NCI-H1417 (cell line): ENCODE measurements at places on chromosomes 2 and 18.

- no peak for DNase-seq
Observed at GRCh38 chr2:42331569-42332284, 29.3 kb downstream of the COX7A2L start.

DNA sequence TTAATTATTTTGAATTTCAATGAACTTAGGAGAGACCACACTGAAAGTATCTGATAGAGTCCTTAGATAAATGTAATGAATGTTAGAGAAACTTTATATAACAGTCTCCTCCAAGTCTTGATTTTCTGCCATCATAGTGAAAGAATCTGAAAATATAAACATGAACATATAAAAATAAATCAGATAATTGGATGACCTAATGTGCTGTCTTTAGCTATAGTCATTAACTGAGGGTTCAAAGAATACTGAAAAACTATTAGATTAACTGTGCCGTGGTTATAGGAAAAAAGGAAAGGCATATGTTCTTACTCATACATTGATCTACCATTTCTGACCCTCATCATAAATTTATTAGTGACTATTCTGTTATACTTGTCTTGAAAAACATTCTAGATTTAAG is 47.0 kb upstream of the SPAG16 start:
- DNase-seq = no peak

DNA sequence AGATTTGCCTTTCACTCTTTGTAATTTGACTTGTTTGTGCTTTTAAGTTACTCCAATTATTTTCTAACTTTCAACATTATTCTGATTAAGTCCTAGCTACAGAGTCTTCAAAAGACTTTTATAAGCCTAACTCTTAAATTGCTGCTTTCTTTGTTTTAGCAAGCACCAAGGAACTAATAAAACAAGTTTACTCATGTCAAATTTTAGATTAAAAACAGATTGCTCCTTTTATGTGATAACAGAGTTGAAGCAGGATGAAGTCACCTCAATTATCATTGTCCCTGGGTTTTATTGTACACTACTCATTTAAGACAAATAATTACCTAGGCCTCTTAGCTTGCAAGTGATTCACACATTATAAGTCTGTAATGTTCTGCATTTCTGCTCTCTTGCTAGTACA is 678.4 kb downstream of the ERBB4 start:
- no peak for DNase-seq

GRCh38 chr2:228705318-228705717 is 523.8 kb upstream of the SPHKAP start:
- no peak for DNase-seq

GRCh38 chr2:27021253-27022049 is 11.3 kb upstream of the TMEM214 start:
- no peak for DNase-seq

GRCh38 chr18:58452454-58453166 is 176.3 kb downstream of the ALPK2 start:
- DNase-seq = peak; percentile 36

GRCh38 chr2:172806493-172806892 is 70.8 kb downstream of the RAPGEF4 start:
- DNase-seq = peak; percentile 53

DNA sequence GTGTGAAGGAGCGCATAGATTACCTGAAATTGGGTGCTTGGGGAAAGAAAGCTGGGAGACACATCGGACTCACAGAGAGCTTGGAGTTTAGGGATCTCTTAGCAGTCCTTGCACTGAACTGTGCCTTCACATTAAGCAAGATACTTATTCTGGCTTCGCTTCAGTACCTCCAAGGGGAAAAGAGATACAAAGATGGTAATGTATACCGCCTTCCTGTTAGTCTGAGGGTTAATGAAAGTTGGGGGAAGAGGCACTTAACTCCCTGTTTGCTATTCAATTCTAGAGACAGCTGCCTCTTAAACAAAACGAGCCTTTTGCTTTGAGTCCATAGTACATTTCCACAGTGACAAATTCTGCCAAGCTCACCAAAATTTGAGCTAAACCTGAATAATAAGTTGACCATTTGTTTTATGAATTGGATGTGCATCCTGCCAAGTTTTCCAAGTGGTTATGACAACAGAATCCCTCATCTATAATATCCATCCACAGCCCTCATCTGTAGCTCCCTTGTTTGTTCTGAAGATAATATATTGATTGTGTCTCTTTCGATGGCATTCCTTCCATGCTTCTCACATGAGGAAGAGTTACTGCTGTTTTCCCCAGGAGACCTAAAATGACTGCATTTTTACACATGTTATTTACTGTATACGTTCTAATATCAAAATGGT is 287.1 kb upstream of the ATP5MC3 start:
- DNase-seq = no peak

DNA sequence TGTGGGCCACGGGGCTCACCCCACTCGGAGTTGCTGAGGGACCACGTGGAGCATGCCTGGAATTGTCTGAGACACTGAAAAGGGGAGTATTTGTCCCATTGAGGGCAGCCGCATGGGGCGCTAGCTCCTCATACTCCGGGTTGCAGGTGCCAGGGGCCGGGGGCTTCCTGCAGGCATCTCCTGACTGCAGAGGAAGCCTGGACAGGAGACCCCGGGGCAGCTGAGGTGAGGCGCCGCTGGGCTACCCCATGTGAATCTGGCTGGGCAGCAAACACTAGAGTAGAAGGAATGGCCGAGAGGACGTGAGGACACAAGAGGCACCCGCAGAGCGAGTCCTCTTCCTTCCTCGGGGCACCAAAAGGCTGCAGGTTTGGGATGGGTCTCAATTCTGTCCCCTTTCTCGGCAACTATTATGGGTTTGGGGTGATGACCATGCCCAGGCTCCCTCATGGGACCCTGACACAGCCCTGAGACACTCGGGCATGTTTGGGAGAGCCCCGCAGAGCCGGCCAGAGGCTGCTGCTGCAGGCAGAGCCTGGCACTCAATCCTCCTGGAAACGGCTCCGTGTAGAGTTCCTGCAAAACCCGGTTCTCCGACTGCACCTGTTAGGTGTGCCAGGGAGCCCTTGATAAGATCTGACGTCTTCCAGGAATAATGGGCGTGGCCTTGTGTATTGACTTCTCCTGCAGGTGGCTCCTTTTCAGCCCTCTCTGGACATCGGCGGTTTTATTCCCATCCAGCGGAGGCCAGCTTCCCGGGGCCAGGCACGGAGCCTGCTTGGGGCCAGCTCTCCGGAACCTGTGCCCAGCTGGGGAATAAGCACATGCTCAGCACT is 77.0 kb downstream of the CTIF start:
- no peak for DNase-seq

- DNase-seq = no peak
Observed at GRCh38 chr2:119224391-119225104, 914 bp downstream of the STEAP3 start.

DNA sequence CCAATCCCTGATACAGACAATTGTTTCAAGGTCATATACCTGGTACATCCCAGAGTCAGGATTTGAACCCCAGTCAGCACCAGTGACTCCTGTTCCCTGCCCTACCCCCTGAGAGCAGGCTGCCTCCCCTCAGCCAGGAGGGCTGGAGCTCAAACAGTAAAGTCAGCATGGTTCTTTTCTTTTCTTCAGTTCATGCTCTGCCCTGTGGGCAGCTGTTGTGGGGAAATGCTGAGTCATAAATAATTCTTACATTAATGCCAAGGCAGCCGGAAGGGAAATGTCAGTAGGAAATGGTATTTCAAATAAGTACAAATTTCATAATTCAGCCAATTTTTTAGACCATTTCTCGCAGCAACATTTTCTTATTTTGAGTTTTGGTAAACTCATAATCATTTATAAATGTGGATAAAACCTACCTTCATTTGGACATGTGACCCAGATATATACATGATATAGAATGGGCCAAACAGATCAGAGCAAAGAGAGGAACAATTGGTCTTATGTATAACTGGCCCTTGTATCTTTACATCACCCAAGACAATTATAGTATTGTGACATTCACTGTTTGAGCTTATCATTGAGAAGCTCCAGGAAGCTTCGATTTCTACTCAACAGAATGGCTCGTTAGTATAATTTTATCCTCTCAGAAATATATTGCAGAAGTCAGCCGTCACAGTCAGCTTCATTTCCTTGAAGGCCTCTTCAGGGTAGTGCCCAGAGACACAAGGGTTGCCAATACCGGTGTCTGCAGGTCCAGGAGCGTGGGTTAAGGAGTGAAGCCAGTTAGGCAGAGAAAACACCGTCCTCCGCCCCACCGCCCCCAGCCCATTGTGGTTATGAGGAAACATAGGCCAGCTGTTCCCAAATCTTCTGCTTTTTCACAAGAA is 28.0 kb upstream of the SCYGR1 start:
- DNase-seq = peak; percentile 55

- DNase-seq = peak; percentile 6
Observed at GRCh38 chr2:207725873-207726578, 14.6 kb downstream of the CCNYL1 start.

GRCh38 chr2:46320141-46320567 is 22.9 kb downstream of the EPAS1 start:
- peak; percentile 76 for DNase-seq

GRCh38 chr2:11286323-11286722 is 58.1 kb downstream of the ROCK2 start:
- DNase-seq = no peak

DNA sequence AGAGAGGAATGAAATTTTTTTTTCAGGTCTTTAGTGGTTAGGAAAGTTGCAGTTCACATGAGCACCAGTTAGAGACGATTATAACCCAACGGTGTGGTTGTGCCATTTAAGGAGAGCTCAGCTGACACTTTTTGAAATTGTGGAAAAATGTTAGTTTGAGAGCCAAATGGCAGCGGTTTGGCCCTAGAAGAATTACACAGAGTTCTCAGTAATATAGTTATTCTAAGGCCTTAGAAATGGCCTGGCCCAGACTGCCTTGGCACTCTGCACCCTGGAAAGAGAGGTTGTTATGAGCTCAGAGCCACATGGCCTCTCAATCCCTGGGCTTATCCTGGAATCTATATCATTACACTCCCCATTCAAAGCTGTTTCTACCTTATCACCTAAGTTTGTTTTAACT is 117.4 kb downstream of the RHBDD1 start:
- DNase-seq = no peak

DNA sequence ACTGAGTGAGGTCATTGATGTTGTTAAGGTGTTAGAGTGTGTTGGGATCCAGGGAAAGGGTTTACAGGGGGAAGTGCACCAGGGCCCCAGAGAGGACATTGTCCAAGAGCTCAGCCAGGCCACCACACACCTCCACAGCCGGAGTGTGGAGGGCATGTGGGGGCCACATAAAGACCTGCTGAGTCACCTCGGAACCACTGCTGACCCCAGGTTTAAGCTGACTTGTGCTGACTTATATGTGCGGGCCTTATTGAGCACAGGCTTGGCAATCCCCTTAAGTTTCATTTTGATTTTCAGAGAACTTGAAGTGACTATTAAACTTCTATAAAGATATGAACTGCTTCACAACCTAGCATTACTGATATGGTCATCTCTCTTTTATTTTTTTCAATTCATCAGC is 166.2 kb upstream of the MAP3K20 start:
- no peak for DNase-seq

DNA sequence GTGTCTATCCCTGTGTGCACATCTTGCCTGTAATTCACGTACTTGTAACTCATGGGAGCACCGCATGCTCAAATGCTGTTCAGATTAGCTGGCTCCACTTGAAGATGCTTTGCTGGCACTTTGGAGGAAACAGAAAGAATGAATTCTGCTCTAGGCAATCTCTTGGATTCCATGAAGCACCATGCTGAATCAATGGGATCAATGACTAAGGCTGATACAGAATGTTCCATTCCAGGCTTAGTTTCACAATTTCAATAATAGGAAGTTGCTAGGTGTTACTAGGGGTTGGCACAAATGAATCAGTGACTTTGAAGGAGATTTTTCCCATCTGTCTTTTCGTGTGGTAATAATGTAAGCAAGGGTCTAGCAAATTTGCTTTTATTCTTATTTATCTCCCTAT is 328.8 kb downstream of the OSR1 start:
- DNase-seq = no peak
